Thyroid gland (tissue), 4 donors: ENCODE measurements at places on chromosomes 4 and X.

GRCh38 chr4:139791681-139792080, 126.1 kb downstream of the MGST2 start:
- H3K27ac ChIP-seq, result no peak overlapping the region
- no peaks in the 10 kb centered on the region for H3K27me3 ChIP-seq
- H3K4me1 ChIP-seq, result no peaks in the 10 kb centered on the region

DNA sequence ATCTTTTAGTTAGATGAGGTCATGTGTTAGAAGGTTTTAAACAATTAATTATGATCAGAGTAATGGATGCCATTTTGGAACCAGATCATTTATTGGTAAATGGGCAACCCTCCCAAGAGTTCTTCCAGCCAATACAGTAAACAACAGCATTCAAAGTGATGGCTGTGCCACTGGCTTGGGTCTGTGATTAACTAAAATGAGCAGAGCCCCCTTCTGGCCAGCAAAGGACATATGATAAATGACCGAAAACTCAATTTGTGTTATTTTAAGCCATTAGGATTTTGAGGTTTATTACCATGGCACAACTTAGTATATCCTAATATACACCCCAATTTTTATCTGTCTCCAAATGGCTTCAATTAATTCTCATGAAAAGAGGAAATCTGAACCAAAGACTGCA, 90.8 kb upstream of the NPFFR2 start:
- DNase-seq, result peak; percentile 33
- H3K27ac ChIP-seq, result no peak overlapping the region
- no peaks in the 10 kb centered on the region for H3K36me3 ChIP-seq
- no peaks in the 10 kb centered on the region for H3K4me1 ChIP-seq
- no peak overlapping the region for H3K4me3 ChIP-seq

- H3K36me3 ChIP-seq, result no peaks in the 10 kb centered on the region
- H3K27me3 ChIP-seq, result no peaks in the 10 kb centered on the region
- no peak overlapping the region for H3K4me3 ChIP-seq
- H3K27ac ChIP-seq, result no peak overlapping the region
- no peak for DNase-seq
Measured at GRCh38 chr4:7199129-7199725, 6.9 kb downstream of the SORCS2 start.

DNA sequence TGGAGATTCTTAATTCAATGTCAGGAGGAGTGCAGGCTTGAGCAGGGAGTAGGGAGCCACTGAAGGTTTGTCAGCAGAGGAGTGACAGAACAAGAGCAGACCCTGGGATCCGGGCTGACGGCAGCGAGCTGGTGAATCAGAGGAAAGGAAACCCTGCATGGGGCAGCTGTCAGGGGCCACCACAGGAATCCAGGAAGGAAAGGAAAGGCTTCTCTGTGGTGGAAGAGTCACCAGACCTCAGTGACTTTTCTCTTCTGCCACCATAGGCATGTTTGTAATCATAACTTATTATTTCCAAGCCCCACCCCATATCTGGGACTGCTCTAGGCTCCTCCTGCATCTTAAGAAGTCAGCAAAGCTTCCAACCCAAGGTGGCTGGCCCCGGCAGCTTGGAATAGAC, 150.9 kb downstream of the BCOR start:
- no peak overlapping the region for H3K4me3 ChIP-seq
- no peak overlapping the region for H3K27ac ChIP-seq
- no peaks in the 10 kb centered on the region for H3K4me1 ChIP-seq
- H3K36me3 ChIP-seq, result no peaks in the 10 kb centered on the region
